ENCODE measurements at places on chromosomes 5 and 9.

DNA sequence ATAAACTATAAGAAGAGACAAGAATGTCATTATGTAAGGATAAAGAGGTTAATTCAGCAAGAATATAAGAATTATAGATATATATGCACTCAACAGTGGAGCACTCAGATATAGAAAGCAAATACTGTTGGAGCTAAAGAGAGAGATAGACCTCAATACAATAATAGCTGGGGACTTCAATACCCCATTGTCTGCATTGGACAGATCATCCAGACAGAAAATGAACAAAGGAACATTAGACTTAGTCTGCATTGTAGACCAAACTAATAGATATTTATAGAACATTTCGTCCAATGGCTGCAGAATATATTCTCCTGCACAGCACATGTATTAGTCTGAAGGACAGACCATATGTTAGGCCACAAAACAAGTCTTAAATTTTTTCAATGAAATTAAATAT, 777.1 kb downstream of the CDH18 start:
- DNase-seq = no peak

- DNase-seq = no peak
Measured at GRCh38 chr9:113580041-113580953, 116.8 kb downstream of the RGS3 start.

DNA sequence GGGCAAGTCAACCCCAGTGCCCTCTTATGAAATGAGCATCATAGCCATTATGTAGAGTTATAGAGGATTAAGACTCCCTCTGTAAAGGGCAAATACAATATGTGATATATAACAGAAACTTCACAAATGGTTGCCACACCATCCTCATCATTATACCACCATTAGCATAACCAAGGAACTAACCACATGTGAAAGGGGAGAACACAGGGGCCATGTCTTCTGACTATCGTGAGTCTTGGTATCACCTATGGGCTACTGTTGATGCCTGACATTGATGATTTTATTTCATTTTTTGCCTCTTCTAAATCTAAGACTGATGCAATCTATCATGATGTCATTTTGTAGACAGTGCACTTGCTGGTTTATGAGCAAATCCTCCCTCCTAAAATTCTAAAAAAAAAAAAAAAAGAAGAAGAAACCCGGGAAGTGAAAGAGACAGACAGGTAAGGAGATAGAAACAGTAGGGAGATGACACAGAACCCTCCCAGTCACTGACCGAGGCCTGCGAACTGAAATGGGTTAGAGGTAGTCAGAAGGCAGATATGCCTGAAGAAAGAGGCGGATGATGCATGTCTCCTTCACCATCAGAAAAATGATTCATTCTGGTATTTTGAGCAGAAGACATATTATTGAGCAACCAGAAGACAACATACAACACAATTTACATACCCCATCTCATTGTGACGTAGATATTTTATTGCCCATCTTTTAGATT, 266.0 kb downstream of the DMAC1 start:
- no peak for DNase-seq

- no peak for DNase-seq
Measured at GRCh38 chr9:107559494-107560086, 70.0 kb upstream of the KLF4 start.

GRCh38 chr5:43245724-43246385, 53.8 kb downstream of the NIM1K start:
- DNase-seq = no peak

DNA sequence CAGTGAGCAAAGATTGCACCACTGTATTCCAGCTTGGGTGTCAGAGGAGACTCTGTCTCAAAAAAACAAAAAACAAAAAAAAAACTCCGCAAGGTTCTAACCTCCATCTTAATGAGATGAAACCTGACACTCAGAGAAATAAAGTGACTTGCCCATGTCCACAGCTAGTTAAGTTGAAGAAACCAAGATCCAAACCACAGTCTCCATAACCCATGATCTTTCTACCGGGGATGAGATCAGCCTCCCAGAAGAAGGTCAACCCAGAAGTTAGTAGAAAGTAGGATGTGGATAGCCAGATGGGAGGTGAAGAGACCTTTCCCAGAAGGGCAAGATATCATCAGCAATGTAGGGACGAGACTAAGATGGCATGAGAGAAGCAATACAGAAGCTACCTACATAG, 140.4 kb upstream of the ADRA1B start:
- no peak for DNase-seq

DNA sequence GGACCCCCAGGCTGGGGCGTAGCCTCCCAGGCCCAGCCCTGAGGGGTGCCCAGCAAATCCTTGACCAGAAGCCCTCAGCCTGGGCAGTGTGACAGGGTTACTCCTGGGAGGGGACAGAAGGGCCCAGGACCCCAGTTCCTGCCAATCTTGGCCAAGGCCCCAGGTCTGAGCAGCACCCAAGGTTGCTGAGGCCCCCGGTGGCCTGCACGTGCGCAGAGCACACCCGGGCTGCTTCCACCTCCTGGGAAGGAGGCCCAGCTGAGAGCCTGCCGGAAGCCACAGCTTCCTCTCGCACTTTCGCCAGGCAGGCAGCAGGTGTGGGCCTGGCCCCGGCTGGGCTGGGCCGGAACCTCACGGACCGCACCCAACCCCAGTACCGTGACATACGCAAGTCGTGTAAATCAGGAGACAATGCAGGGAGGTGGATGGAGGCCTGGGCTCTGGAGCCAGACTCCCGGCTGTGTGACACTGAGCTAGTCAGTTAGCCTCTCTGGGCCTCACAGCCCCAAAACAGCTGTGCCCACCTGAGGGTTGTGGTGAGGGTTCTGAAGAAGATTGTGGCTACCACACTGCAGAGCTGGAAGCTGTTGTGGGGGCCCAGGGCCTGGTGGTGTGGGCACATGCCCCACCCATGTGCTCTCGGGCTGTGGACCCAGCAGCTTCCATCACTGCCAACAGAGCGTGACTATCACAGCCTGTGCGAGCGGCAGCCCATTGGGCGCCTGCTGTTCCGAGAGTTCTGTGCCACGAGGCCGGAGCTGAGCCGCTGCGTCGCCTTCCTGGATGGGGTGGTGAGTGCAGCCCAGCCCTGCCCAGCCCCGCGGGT, 5.1 kb downstream of the GRK6 start:
- no peak for DNase-seq

GRCh38 chr9:107024193-107024592, 161.2 kb downstream of the ZNF462 start:
- DNase-seq = peak; percentile 38

- peak; percentile 47 for DNase-seq
Measured at GRCh38 chr9:129415942-129416651, 204.8 kb downstream of the C9orf50 start.

- DNase-seq = peak; percentile 99
Measured at GRCh38 chr9:120152295-120152694, 427.7 kb downstream of the CDK5RAP2 start.

- peak; percentile 85 for DNase-seq
Measured at GRCh38 chr5:96868603-96869371, 7.5 kb upstream of the ERAP2 start.

DNA sequence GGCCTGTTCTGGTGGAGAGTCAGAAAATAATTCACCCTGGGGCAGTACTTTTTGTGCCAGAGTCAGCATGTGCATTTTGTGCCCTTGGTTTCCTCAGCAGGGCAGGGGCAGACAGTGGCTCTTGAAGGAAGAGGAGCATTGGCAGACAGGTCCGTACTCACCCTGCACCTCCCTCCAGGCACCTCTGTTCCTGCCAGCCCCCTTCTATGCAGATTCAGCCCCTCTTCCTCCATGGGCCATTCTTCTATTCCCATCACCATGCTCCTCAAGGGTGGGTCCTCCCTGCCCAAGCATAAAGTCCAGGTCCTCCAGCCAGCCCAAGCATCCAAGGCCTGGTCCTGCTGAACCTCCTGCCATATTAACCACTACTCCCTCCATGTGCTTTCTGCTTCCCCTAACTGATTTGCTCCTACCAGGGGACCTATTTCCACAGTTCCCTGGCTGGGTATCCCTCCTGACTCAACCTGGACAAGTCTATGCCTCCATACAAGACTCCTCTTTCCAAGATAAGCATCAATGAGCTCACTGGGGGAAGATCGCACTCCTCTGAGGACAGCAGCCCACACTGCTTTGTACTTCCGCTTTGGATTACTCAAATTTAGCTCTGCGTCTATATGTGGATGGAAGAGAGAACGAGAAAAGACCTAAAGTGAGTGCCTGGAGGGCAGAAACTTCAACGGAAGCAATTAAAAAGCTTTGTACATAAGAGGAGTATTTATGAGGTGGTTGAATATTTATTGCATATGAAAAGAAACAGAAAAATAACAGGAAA, 9.3 kb upstream of the ACSL6 start:
- DNase-seq = peak; percentile 16

- DNase-seq = peak; percentile 42
Measured at GRCh38 chr9:110188991-110189390, 19.0 kb downstream of the C9orf152 start.

DNA sequence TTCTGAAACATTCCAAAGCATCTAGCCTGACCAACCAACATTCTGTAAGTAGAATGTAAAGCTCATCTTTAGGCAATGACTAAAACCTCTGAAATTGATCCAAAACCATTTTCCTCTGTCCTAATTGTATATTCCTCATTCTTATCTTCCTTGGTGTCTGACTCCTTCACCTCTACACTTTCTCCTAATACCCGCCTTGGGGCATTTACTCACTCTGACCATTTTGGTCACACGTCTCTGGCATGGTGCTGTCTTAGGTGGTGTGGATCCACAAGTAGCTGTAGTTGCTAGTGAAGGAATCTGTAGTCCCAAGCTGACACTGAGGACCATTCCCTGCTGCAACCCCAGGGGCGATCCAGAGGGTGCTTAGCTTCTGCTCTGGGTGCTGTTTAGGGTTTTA, 40.8 kb upstream of the LMNB1 start:
- DNase-seq = no peak

DNA sequence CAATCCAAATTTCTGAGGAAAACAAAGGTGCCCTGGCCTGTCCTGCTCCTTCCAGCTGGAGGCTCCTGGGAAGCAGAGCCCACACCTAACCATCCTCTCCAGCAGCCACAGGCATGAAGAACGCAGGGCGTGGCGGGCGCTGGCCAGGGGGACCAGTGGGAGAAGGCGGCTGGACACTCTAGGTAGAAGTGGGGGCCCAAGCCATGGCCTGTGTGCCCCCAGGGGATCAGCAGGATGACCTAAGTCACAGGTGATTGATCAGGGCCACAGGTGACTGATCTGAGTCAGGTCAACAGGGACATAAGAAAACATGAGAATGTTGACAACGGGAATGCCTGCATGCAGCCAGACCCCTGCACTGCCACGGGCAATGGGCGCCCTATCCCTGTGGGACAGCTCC, 3.4 kb downstream of the QSOX2 start:
- DNase-seq = no peak

GRCh38 chr5:116543501-116543900, 31.1 kb downstream of the SEMA6A start:
- peak; percentile 54 for DNase-seq

DNA sequence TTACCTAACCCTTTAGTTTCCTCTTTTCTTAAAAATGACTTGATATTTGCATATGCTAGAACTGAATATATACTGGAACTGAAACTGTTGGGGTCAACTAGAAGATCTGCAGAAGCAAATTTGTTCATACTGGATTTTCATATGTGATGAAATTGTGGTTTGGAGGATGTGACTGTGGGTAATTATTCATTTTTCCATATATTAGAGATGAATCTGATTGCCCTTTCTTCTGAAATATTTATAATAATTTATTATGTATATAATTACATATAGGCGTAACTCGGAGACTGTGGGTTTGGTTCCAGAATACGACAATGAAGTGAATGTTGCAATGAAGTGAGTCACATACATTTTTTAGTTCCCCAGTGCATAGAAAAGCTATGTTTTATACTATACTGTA, 149.1 kb downstream of the ATP10B start:
- DNase-seq = no peak

GRCh38 chr5:137672001-137672400, 63.9 kb downstream of the KLHL3 start:
- no peak for DNase-seq

DNA sequence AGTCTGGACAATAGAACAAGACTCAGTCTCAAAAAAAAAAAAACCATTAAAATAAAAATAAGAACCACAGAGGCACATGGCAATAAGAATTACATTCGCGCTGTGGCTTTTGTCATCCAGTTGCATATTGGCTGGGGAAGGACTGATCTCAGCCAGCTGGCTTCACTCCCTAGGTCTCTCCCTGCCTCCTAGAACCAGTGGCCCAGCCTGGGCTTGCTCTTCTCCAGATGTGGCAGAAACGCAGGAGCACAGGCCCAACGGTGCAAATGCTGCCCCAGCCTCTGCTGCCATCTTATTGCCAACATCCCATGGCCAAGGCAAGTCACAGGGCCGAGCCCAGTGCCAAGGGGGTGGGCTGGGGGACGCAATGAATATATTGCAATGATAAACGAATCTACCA, 37.0 kb downstream of the NKX2-5 start:
- no peak for DNase-seq

GRCh38 chr9:112176524-112176923, 1.4 kb upstream of the SUSD1 start:
- no peak for DNase-seq

GRCh38 chr9:4927043-4927471, 58.0 kb upstream of the JAK2 start:
- DNase-seq = no peak

DNA sequence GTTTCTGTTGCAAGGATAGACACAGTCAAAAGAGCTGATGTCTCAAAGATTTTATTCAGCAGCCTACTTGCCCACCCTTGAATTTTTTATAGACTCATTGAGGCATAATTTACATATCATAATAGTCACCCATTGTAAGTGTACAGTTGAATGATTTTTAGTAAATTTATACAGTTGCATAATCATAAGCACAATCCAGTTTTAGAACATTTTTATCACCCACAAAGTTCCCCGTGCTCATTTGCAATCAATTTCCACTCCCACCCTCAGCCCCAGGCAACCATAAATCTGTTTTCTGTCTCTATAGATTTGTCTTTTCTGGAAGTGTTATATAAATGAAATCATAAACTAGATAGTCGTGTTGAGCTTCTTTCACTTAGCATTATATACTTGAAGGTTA, 517.7 kb downstream of the TLE1 start:
- no peak for DNase-seq

DNA sequence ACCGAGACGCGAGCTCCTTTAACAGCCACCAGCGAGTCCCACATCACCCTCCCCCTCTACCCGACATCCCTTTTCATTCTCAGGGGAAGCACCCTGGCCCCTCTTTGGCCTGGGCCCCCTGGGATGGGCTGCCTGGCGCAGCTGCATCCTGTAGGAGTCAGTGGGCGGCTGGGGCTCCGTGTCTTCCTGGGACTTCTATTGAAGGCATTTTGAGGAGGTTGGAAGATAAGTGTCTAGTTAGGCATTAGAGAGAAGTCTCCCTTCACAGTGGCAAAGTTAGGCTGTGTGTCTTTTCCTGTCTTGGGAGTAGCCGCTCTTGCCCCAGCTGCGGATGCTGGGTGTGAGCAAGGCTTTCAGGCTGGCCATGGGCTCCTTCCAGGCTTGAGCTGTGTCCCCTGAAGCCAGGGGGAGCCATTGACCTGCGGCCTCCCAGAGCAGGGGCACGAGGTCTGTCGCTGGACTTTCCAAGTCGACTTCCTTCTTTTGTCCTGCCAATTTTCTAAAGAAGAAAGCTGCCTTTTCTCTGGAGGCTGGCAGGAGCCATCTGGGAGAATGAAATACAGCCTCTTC, 18.6 kb upstream of the NKD2 start:
- DNase-seq = no peak

- DNase-seq = peak; percentile 23
Measured at GRCh38 chr9:28923351-28923750, 1350.1 kb upstream of the C9orf72 start.

GRCh38 chr5:98957307-98957706, 28.5 kb upstream of the CHD1 start:
- no peak for DNase-seq
